D341Med (cell line): ENCODE measurements at places on chromosomes 2 and 18.

GRCh38 chr18:49869354-49869753, 56.0 kb upstream of the ACAA2 start:
- DNase-seq, result no peak

DNA sequence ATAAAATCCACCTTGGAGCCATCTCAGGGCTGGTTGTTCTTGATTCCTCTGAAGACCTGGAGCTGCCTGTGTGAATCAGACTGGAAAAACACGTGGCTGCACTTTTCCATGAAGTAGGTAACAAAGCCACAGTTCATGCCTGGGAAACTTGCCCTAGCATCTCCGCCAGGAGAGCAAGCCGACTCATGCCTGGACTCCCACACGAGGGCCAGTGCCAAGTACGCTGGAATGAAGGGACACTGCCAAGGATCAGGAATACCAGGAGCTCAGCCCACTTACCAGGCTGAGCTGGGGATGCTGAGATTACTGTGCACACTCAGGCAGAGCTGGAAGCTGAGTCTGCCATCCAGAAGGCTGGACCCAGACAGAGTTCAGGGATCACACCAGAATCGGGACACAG, 10.9 kb upstream of the FHL2 start:
- no peak for DNase-seq

- DNase-seq, result peak; percentile 58
Observed at GRCh38 chr2:173021939-173022371, 53.7 kb upstream of the MAP3K20 start.

DNA sequence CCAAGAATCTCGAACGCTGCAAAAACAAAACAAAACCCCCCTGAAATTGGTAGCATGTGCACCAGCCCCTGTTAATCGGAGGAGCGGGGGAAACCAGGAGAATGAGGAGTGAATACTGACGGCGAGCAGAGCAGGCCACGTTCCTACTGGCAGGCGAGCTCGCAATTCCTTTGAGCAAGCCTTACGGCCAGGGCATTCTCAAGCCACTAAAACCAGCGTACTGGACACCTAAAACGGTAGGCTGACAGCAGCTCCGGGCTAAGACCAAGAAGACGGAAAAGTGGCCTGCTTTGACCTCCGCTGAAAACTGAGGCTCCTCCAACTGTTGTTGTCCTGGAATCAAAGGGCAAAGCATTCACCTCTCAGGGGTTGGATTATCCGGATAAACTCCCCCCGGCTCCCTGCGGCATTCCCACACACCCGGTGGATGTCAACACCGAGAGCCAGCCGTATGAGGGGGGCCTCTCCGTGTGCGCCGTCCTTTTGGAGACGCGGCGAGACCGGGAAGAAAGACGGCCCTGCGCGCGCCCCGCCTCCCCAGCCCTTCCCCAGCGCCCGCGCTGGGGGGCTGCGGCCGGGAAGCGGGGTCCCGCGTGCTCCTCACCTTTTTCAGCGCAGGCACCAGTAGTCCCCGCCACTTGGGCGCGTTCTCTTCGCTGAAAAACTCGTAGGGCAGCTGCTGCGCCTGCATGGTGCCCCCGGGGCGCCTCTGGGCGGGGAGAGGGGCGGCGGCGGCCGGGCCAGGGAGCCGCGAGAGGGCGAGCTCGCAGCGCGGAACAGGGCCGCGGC, 925 bp downstream of the SOS1 start:
- DNase-seq, result peak; percentile 84
